ENCODE measurements at places on chromosomes 1 and 21. TPM values are rescaled to one million over a fixed set of nuclear protein-coding genes. Genes with fewer than 3 reads are reported as not detected.

GRCh38 chr1:87154384-87154783, 174.3 kb upstream of the LMO4 start:
- no peak for DNase-seq

DNA sequence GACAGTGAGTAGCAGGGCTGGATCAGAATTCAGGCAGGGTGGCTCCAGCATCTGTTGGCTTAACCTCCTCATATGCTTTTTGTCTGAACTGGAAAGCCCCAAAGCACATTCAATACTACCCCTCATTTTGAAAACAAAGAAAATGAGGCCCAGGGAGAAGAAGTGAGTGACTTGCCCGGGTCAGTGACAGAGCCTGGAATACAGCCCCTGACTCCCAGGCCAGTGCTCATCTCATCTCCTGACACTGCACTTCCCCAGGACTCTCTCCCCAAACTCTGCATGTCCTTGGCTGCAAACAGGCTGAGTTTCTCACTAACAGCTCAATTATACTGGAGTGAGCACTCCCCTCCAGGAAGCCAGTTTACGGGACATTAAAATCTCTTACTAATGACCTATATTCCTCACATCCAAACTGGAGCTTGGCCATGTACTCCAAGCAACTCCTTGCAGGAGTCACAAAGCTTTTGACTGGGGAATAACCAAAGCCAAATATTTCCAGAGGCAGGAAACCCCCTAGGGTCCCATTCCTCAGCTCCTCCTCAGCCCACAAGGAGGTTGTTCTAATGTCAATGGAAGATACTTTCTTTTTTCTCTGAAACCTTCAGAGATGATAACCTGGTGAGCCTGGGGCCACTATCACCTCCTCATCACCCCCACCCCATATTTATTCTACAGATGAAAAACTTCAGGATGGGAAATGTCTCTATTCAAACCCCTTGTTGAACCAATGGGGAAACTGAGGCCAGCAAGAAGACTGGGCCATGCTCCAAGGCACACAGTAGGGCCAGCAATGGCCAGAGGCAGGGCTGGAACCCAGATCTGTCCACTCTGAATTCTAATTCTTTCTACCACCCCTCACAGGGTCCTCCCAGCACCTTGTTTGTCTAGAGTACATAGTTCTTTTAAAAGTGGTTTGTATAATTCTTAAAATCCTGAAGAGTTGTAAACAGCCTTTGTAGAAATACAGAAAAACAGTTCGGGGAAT, 127.0 kb downstream of the PLPP3 start:
- no peak for DNase-seq

GRCh38 chr1:89903550-89903949, 82.7 kb downstream of the LRRC8D start:
- DNase-seq: no peak

- no peak for DNase-seq
Observed at GRCh38 chr1:150295476-150295875, 1.8 kb downstream of the MRPS21 start.

DNA sequence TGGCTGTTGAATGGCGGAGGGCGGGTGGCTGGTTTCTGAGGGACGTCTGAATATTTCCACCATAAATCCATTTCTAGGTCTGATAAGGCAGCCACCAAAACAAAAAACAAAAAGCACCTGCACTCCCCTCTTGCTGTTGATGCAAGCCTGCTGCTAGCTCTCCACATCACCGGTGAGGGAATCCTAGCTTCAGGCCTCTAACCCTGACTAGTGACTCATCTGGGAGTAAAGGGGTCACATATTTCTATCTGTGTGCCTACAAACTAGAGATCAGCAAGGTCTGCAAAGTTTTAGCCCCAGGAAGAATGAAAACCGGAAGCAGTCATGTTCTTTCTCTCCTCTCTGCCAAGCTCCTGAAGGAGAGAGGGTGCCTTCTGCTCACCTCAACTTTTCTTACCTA, 10.3 kb upstream of the ERMAP start:
- DNase-seq: no peak

- DNase-seq: no peak
Observed at GRCh38 chr1:234572966-234573365, 37.0 kb downstream of the IRF2BP2 start.

- DNase-seq: no peak
Observed at GRCh38 chr1:13541435-13542215, 27.8 kb upstream of the LRRC38 start.

DNA sequence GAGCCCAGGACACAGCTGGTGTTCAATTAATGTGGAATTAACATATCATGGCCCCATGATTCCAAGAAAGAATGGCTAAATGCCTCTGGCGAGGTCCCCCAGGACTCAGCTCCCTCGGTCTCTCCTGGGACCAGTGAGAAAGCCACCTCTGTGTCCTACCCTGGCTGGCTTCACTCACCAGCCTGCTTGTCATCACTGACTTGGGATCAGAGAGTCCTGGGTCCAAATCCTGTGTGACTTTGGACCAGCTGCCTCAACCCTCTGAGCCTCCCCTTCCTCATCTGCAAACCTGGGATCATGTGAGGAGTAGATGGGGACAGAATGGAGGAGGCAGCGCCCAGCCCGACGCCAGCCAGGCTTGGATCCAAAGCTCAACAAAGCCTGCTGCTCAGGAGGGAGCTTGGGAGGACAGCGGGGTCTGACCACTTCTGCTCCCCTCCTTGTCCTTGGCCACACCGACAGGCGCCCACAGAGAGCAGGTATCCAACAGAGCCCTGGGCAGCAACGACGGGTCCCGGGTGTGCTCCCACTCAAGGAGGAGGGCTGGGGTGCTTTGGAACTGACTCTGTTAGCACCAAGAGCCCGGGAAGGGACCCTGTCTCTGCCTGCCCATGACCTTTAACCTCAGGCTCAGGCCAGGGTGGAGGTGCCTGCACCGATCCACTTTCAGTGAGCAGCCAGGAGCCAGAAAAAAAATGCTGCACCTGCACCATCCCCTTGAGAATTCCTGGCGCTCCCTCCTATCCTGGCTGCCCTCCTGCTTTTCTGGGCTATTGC, 3.2 kb downstream of the SH2D5 start:
- DNase-seq: no peak

GRCh38 chr21:34912022-34912945, 136.8 kb downstream of the RUNX1 start:
- DNase-seq: no peak

- no peak for DNase-seq
Observed at GRCh38 chr1:39737546-39738169, 1.0 kb upstream of the PPIE start.

The FAM177B gene
- 21.9 TPM for total RNA-seq

The EXO1 gene
- not detected for total RNA-seq

The PADI1 gene
- total RNA-seq: not detected

The THEM5 gene
- total RNA-seq: not detected

The SHISA4 gene
- total RNA-seq: 12.5 TPM

The CRYAA gene
- not detected for total RNA-seq
